Hypothalamus (tissue), 51 donors: ENCODE measurements at places on chromosomes 2 and 18.
A peak's percentile ranks its signal among the peaks of the same experiment; 100 is the strongest.

GRCh38 chr18:3444296-3444695 lies 5.7 kb upstream of the TGIF1 start:
- DNase-seq = no peak

DNA sequence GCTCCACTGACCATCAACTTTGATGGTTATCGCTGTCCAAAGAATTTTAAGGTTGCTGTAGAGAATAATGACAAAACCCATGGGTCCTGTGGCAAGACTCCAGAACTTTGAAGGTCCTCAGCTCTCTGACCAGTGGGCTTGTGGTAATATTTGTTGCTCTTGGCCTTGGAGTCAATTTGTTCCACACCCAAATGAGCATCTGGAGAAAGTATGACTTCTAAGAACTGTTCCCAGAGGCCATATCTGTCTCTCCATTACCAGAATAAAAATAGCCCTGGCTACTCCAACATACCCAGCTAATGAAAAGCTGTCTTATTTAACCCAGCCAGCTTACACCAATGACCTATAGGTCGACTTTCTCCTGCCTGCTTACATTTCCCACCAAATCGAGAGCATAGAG lies 466.4 kb downstream of the MEIS1 start:
- DNase-seq = no peak

DNA sequence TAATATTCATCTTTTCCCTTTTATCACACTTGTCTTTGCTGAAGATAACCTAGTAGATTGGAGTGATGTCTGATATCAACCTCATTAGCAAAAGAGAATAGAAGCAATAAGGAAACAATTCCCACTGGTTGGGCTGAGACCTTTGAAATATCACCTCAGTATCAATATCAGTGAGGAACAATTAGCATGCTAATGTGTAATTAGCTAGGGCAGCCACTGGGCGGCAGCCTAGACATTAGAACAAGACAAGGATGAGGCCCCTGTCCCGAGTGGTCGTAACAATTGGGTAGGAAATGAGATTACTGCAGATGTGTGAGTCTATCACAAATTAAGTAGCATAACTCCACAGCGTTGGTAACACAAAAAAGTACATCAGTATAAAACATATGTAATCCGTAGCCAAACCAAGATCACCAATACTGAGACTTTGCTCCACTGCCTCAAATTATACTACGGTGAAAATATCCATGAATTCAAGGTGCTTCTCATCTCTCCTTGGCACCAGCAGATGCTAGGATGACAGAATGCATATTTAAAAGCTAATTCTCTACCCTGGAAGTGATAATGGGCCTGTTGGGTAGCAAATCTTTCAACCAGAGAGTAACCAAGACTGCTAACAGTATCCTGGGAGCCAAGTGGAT lies 99.1 kb downstream of the ALPK2 start:
- peak; percentile 4 for DNase-seq

- DNase-seq = no peak
Measured at GRCh38 chr18:35875566-35875965, 96.9 kb upstream of the RMP24 start.
